Sciatic nerve (tissue), 2 donors: ENCODE measurements at places on chromosomes 1 and 21.
A peak's percentile ranks its signal among the peaks of the same experiment; 100 is the strongest.

DNA sequence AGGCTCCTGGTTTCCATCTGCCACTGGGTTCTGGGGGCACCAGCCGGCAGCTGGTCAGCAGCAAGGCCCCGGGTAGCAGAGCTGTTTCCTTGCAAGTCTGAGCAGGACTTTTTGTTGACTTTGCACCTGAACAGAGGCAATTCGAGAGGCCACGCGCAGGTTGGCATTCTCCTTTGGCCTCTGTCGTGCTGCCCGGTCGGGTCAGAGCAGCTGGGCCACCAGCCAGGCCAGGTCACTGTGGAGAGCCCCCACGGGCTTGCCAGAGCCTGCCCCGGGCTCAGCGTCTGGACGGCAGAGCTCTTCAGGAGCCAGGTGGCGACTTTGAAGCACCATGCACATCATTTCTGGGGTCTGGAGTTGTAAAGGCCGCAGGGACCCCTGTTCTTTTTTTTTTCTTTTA lies 28.4 kb upstream of the TMEM52 start:
- DNase-seq, result no peak

- no peak for DNase-seq
Observed at GRCh38 chr21:28239340-28239739, 753.3 kb downstream of the LTN1 start.

- DNase-seq, result no peak
Observed at GRCh38 chr1:187067160-187067559, 238.4 kb downstream of the PLA2G4A start.

GRCh38 chr21:37970548-37970947 lies 54.3 kb upstream of the KCNJ6 start:
- DNase-seq, result no peak

DNA sequence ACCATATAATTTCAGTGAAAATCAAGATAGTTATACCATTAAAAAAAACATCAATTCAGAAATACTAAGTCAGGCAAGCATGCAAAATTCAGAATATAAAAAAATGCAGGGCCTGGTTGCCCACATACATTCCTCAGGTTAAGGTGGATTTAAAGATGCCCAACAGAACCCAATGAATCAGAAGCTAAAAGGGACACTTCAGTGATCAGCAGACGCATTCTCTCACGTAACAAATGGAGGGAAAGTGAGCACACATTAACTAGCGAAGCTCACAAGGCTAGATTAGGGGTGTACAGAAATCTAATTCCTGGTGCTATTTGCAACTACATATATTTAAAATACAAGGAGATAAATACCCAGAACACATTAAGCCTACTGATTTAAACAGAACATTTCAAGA lies 17.5 kb downstream of the TOMM20 start:
- no peak for DNase-seq

- DNase-seq, result no peak
Observed at GRCh38 chr1:235298758-235299157, 29.2 kb downstream of the ARID4B start.

- peak; percentile 76 for DNase-seq
Observed at GRCh38 chr1:24745711-24746413, 615 bp downstream of the CLIC4 start.

- no peak for DNase-seq
Observed at GRCh38 chr1:36699113-36699911, 216.6 kb upstream of the CSF3R start.

GRCh38 chr21:42337830-42338728 lies 12.7 kb downstream of the TFF2 start:
- peak; percentile 78 for DNase-seq

GRCh38 chr21:38476385-38476784 lies 21.9 kb downstream of the ERG start:
- no peak for DNase-seq

DNA sequence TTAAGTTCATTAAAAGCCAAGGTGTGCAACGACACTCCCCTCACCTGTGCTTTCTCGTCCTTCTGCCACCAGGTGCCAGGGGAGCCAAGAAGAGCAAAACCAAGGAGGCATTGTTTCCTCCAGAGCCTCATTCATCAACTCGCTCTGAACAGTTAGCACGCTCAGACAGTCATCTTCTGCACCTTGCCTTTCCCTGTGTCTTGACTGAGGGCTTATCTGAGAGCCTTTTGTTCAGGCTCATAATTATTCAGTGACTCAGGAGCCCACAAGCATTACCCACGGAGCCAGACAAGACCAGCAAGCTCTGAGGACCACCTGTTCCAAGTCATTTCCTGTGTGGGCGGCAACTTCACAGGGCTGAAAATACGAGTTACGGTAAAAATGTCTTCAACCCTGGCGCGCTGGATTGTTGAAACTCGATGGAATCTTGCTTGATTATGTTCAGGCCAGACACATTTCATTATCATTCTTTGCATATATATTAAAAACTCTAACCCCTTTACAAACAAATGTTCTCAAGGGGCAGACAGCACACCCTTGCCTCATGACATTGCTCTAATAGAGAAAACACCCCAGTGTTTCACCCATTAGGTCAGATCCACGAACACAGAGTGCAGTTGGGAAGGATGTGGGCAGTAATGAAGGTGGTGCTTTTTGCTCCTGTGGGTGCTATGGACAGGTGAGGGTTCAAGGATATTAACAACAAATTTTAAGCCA lies 89.7 kb upstream of the RUNX1 start:
- DNase-seq, result no peak

GRCh38 chr1:12161324-12161661 lies 5.5 kb upstream of the TNFRSF1B start:
- no peak for DNase-seq

- DNase-seq, result no peak
Observed at GRCh38 chr21:38430401-38430984, 67.8 kb downstream of the ERG start.

DNA sequence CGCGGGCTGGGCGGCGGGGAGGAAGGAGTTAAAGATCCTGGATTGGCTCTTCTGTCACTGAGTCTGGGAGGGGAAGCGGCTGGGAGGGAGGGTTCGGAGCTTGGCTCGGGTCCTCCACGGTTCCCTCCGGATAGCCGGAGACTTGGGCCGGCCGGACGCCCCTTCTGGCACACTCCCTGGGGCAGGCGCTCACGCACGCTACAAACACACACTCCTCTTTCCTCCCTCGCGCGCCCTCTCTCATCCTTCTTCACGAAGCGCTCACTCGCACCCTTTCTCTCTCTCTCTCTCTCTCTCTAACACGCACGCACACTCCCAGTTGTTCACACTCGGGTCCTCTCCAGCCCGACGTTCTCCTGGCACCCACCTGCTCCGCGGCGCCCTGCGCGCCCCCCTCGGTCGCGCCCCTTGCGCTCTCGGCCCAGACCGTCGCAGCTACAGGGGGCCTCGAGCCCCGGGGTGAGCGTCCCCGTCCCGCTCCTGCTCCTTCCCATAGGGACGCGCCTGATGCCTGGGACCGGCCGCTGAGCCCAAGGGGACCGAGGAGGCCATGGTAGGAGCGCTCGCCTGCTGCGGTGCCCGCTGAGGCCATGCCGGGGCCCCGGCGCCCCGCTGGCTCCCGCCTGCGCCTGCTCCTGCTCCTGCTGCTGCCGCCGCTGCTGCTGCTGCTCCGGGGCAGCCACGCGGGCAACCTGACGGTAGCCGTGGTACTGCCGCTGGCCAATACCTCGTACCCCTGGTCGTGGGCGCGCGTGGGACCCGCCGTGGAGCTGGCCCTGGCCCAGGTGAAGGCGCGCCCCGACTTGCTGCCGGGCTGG lies at the start of gene NPR1:
Gene NPR1 (plus strand): TSS at position 170 of the 818 bp plus-strand sequence. CDS start 421 bp downstream, at position 591.
- DNase-seq, result peak; percentile 78

GRCh38 chr1:88221411-88221810 lies 462.7 kb upstream of the PKN2 start:
- DNase-seq, result no peak

GRCh38 chr1:115660151-115660550 lies 18.4 kb downstream of the VANGL1 start:
- DNase-seq, result no peak

DNA sequence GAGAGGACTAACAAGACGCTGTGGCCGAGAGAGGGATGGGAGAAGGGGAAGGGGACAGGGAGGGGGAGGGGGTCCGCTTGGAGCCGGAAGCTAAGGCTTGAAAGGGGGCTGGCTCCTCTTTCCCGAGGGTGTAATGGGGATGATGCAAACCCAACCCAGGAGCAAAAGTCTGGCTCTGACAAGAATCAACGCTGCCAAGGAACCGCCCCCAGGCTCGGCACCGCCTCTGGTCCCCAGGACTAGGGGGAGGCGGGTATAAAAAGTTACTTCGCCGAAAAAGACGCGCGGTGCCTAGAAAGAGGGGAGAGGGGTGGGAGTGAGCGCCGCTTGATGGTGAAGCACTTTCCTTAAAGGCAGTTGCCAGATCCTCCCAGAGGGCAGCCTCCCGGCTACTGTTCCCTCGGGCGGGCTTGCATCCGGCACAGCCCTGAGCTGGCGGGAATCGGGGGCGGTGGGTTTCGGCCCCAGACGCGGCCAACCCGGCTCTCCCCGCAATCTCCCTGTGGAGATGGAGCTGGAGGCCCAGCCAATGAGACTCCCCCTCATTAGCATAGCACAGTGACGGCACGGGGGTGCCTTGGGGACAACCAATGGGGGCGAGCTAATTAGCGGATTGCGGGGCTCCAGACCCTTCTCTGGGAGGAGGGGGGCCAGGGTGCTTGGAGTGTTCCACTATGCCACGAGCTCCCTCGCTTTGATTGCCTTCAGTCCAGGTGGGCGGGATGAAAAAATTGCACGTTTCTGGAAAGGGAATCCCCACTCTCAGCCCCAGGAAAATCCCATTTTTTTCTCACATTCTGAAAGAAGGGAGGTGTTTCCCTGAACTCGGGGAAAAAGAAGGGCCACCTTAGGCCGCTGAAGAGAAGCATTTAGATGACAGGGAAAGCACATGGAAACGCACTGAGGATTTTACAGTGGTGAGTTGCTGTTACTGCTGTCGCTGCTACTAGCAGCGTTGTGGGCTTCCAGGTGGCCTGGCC lies at the start of gene KCNT2:
Gene KCNT2 (minus strand): TSS at position 51 of the 980 bp plus-strand sequence. CDS start 131 bp downstream, outside the sequence.
- peak; percentile 84 for DNase-seq

GRCh38 chr1:226695335-226695900 lies 43.7 kb downstream of the ITPKB start:
- DNase-seq, result no peak

DNA sequence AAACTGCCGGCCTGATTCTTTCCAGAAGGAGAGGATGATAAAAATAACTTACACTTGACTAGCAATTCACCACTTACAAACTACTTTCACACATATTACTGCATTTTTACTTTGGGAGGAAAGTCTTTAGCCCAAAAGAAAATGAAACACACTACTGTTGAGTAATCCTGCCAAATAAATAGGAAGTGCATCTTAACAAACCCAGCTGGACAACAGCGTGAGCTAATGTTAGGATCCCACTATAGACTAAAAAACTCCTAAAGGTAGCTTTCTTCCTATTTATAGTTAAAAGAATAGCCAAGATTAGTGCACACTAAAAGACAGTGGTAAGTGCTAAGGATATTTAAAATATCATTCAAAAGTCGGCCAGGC lies 83.8 kb downstream of the HSF2BP start:
- no peak for DNase-seq

- DNase-seq, result no peak
Observed at GRCh38 chr1:228114827-228115226, 5.7 kb upstream of the MRPL55 start.

GRCh38 chr1:21232044-21232443 lies 55.3 kb upstream of the EIF4G3 start:
- DNase-seq, result no peak

- no peak for DNase-seq
Observed at GRCh38 chr1:12384836-12385456, 155.1 kb downstream of the VPS13D start.

DNA sequence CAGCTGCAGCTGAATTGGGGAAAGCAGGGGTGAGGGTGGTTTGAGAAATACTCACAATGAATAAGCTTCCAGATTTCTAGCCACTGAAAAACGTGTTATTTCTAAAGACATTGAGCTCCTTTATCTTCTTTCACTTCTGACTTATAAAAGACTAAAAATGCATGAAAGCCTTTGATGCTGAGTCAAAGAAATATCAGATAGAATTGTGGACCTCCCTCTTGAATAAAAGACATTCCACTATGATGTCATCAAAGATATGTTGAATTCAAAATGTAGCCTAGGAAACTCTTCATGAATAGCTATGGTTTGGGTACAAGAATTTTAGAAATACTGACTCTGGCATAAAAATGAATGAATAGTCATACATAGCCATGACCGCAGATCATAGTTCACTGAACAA lies 44.7 kb upstream of the COL24A1 start:
- no peak for DNase-seq

GRCh38 chr21:14773777-14774345 lies 227.7 kb upstream of the SAMSN1 start:
- DNase-seq, result peak; percentile 68

DNA sequence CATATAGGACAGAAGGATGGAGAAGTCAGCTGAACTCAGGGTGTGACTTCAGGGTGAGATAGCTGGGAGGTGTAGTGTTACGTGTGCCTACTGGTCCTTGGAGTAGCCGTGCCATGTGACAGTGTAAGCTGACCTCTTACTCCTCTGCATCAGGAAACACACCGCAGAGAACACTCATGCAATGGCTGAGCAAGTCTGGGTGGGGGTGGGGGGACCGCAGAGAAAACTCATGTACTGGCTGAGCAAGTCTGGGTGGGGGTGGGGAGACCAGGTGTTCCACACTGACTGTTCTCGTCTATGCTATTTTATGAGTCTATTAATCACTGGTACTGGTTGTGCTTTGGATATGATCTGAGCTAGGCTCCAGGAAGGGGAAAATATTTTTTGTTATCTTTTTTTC lies 233.1 kb downstream of the PAPPA2 start:
- no peak for DNase-seq

GRCh38 chr1:205792961-205793673 lies 17.8 kb upstream of the RAB29 start:
- DNase-seq, result no peak

DNA sequence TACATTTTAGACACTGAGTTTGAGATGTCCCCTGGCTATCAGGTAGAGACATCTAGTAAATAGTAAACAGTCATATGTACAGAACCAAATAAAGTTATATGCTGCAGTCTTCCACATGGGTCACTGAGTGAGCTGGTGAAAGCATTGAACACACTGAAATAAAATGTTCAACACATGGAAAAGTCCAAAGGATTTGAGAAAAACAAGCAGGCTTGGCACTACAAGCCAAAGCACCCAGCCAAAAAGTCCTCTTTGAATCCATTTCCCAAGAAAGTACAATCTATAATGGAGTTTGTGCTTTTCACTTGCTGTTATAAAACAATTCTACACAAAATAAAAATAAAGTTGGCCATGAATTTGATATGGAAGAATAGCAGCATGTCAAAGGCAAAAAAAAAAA lies 135.4 kb downstream of the NR5A2 start:
- no peak for DNase-seq

- DNase-seq, result no peak
Observed at GRCh38 chr1:29584776-29585175, 348.5 kb downstream of the PTPRU start.

DNA sequence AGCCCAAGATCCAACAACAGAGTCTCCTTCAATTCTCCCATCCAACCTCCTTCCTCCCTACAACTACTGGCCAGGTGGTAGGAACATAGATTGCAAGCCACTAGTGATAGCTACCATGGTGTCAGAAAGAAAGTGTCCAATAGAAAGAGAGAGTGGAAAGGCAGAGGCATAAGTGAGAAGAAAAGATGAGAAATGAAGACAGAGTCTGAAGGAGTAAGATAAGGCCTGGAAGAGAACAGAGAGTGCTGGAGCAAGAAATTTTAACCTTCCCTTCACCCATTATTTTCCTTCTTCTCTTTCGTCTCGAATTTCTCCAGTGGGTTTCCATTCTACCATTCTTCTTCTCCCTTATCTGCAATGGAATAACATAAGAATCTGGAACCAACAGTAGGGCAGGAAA lies 57.9 kb downstream of the CDC42BPA start:
- no peak for DNase-seq

- DNase-seq, result no peak
Observed at GRCh38 chr1:242023805-242024204, 24.9 kb upstream of the MAP1LC3C start.
